ENCODE measurements at places on chromosomes 7 and 10.
A peak's percentile ranks its signal among the peaks of the same experiment; 100 is the strongest.

DNA sequence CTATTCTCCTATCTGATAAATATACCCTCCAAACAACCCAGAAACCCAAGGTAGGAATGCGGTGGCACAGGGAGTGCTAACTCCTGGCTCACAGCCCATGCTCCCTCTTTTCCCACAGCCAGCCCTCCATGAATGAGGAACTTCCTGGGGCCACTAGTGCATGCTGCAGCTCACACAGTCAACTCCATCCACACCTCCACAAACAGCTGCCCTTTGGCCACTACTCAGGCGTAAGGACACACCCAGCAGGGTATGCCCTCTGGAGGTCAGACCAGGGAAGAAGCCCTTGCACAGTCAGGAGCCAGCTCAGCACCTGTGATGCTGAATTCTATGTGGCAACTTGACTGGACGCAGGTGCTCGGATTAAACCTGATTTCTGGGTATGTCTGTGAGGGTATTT is 85.2 kb upstream of the PIK3CG start:
- peak; percentile 16 for DNase-seq

DNA sequence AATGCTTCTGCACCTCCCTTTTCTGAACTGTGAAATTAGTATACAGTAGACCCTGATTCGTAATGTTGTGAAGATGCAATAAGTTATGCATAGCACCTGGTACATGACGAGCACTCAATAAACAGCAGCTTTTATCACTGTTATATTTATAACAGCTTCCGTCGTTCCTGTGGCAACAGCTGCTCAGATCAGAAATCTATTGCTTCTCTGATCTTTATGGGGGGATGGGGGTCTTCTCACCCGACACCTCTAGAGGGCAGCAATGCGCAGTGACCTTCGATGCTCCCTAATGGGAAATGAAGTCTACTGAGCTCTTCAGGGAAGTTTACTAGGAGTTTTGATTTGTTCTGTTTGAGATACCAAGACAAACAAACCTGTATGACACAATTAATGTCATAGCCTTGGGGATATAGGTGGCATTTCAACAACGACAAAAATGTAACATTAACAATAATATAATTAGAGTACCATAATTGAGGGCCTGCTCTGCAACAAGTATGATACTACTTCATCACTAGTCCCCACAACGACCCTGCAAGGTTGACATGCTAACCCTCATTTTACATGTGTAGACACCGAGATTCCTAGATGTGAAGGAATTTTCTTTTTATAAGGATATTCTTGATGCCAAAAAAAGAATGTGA is 289.6 kb downstream of the SFMBT2 start:
- DNase-seq, result peak; percentile 7

DNA sequence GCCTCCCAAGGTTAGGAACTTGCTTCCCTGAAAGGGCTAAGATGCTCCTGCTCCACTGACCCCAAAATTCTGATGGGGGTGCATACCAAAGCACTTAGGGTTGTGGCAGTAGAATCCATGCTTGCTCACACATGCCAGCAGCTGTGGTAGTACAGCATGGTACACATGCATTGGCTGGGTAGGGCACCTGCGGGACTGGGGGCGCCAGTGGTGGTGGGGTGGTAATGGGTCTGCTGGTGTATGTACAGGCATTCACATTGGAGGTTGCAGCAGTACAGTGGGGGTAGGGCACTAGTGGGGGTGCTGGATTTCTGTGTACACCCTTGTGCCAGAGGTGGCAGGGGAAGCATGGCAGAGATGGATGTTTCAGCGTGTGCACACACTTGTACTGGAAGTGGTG is 72.3 kb upstream of the TAS2R16 start:
- DNase-seq, result no peak

- no peak for DNase-seq
These were observed 46.5 kb upstream of the PDGFA start for GRCh38 chr7:566100-566499.

DNA sequence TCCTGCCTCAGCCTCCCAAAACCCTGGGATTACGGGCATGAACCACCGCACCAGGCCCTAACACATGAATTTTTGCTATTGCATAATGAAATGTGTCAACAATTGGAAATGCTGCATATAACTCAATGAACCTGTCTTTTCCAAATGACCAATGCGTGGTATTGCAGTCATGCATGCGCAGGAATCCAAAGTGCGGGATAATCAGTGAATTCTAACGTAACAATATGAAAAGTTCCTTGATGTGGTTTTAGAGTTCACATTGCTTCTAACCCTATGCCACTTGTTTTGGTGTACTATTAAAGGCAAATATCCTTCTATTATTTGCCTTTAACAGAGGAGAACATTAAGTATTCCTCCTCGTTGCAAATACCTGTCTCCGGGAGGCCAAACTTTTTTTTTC is 10.5 kb downstream of the TDRD1 start:
- DNase-seq, result no peak

GRCh38 chr7:130228840-130229502 is 21.3 kb downstream of the SSMEM1 start:
- DNase-seq, result no peak

Measured in WERI-Rb-1 (cell line).